ENCODE measurements at places on chromosomes 16 and 17.

- DNase-seq = no peak
Observed at GRCh38 chr17:83193336-83194185, 114.2 kb downstream of the METRNL start.

DNA sequence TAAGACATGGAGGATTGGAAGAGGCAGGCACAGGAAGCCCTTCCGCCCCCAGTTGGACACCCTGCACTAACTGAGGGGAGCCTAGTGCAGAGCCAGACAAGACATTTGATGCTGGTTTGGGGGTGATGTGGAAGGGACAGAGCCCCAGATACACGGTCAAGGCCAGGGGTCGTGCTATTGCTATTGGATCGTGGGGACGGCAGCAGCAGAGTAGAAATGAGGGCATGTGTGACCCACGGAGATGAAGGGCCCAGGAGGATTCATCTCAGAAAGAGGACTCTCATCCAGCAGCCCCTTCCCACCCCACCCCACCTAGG lies 2.0 kb upstream of the VAMP2 start:
- DNase-seq = no peak

- no peak for DNase-seq
Observed at GRCh38 chr16:81987121-81987520, 24.1 kb downstream of the SDR42E1 start.

DNA sequence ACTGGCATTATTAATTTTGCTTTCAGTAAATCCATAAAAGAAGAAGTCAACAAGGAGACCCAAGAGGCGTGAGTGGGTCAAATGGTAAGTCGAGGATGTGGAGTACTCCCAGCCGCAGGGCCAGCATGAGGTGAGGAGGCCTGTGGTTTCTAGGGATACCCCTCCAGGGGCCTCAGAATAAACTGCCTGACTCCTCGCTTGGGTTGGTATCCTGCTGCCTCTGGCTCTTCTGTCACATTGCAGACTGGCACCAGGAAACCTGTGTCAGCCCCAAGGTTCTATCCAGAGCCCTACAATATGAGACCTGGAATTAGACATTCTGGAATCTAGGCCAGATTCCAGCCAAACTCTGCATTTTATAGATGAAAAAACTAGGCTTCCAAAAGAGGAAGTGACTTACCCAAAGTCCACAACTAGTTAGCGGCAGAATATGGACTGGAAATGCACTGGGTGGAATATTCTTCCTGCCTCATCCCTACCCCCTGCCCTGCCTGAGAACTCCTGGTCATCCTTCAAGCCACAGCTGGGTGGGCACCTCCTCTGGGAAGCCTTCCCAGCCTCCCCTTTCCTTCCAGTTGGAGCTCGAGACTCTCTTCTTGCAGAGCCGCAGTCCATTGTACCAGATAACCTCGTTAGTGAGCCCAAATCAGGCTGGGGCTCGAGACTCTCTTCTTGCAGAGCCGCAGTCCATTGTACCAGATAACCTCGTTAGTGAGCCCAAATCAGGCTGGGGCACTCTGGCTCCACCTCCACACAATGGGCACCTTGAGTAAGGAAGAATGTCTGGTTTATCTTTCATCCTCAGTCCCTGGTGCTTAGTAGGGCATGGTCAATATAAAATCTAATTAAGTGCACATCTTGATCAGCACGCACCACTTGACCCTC lies 22.6 kb downstream of the C17orf67 start:
- no peak for DNase-seq

GRCh38 chr16:70380919-70381603 lies 34.4 kb downstream of the DDX19A start:
- peak; percentile 94 for DNase-seq

- no peak for DNase-seq
Observed at GRCh38 chr16:80526418-80527061, 14.3 kb upstream of the DYNLRB2 start.

DNA sequence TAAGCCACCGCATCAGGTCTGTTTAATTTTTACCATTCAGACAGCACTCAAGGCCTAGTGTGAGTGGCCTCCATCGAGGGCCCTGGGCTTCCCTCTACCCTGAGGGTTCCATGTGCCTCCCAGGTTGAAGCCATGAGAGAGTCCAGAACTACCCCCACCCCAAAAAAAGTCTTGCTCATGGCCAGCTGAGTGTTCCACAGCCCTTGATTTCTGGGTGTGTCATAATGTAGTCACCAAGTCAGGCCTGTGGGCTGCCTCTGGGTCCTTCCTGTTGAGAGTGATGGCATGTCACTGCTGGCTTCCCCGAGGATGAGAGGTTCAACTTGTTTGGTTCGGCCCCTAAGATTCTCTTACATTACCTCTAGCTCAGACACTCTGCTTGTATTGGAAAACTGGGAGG lies 100.6 kb downstream of the PITPNC1 start:
- DNase-seq = no peak

- DNase-seq = no peak
Observed at GRCh38 chr16:28496844-28497243, 2.4 kb downstream of the APOBR start.

- DNase-seq = peak; percentile 47
Observed at GRCh38 chr17:2449486-2449885, 48.6 kb upstream of the MNT start.

DNA sequence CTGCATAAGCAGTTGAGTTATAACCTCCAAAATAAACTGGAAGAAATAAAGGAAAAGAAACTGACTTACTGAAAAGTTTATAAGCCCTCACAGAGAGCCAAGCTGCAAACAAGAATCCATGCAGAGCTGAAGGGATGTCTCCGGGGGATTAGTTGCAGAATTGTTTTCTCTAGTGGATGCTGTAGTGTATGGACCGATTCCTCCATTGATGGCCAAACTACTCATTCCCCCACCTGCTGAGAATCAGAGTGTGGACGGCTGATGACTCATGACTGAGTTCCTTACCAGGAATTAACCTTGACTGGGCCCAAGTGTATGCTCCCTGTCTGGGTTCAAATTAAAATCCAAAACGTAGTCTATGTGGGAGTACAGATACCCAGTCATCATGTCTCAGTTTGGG lies 93.9 kb upstream of the CDH8 start:
- no peak for DNase-seq

- no peak for DNase-seq
Observed at GRCh38 chr16:59698346-59699020, 964.4 kb upstream of the GOT2 start.

- DNase-seq = no peak
Observed at GRCh38 chr17:3655766-3656165, 12.6 kb downstream of the TAX1BP3 start.

GRCh38 chr17:44209786-44210341 lies 9.6 kb downstream of the UBTF start:
- no peak for DNase-seq

GRCh38 chr16:53176434-53176833 lies 121.6 kb downstream of the CHD9 start:
- DNase-seq = no peak

- DNase-seq = no peak
Observed at GRCh38 chr16:89658221-89658879, 714 bp downstream of the SPATA33 start.

DNA sequence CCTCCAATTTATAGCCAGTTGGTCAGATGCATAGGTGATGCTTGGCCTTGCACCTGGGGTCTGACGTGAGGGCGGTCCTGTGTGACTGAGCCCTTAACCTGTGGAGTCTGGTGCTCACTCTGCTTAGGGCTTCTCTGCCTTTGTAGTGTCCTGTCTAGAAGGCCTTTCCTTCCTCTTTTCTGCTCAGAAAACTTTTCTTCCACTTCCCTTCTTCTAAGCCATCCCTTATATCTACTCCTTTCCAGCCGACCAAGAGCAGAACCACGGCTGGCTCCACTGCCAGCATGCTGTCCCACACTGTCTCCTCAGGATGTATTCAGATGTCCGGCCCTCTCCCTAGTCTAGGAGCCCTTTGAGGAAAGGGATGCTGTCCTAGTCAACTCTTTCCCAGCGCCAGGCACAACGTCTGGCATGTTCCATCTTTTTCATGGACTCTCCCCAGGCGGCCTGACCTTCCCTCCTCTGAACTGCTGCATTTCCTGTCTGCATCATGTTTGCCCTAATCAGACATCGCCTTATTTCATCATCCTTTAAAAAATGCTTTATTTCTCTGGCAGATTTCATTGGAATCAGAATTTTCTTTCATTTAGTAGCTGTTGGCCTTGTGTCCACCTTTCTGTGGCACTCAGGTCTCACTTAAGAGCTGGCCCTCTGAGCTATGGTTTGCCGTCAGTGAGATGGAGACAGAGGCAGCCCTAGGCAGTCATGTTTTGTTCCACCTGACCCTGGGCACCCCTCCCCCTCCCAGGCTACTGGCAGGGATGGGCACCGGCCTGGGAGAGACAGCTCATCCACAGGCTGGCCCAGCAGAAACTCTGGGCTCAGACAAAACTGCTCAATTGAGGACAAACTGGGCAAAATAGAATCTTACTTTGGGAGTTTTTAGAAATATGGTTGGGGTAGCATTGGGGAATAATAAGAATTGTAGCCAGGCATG lies 15.5 kb upstream of the BRCA1 start:
- no peak for DNase-seq

GRCh38 chr17:41532947-41533570 lies 5.0 kb upstream of the KRT19 start:
- DNase-seq = no peak

GRCh38 chr16:23114131-23114904 lies 34.9 kb downstream of the USP31 start:
- DNase-seq = no peak

DNA sequence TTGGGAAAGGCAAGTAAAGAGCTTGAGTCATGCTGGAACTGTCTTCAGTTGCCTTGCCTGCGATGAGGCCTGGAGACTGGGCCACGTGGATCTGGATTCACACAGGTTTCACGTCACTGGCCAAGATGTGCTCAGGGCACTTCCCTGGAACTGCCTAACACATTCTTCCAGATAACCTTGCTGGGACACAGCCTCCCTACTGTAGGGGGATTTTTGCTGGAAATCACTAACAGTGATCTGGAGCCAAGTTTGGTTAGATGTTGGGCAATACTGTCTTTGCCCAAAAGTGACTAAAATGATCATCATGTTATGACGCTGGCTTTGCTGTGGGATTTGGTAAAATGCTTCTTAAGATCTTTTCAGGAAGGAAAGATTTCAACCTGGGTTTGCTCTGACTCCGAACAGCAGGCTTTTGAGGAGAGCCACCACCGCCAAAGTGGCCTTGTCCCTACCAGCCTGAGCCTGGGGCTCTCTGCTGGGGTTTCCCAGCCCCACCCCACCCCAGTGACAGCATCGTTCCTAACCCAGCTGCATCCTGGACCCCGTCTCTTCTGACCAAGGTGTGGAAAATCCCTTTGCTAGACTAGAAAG lies 14.7 kb downstream of the C1QTNF1 start:
- no peak for DNase-seq

DNA sequence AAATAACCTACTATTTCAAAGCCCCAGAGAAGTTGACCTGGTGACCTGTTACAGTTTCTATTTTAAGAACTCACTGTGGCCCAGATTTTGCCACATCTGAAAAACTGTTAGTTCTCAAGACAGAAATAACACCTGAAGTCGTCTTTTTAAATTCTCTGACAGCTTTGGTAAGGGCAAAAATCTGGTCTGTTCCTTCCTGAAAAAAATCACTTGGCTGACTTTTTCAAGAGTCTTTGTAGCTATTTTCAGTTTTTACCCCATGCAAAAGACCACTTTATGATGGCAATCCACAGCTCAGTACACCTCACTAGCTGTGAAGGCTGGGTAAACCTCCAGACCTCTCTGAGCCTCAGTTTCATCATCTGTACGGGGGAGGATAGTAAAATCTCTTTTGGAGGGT lies 60.7 kb upstream of the SREBF1 start:
- no peak for DNase-seq

DNA sequence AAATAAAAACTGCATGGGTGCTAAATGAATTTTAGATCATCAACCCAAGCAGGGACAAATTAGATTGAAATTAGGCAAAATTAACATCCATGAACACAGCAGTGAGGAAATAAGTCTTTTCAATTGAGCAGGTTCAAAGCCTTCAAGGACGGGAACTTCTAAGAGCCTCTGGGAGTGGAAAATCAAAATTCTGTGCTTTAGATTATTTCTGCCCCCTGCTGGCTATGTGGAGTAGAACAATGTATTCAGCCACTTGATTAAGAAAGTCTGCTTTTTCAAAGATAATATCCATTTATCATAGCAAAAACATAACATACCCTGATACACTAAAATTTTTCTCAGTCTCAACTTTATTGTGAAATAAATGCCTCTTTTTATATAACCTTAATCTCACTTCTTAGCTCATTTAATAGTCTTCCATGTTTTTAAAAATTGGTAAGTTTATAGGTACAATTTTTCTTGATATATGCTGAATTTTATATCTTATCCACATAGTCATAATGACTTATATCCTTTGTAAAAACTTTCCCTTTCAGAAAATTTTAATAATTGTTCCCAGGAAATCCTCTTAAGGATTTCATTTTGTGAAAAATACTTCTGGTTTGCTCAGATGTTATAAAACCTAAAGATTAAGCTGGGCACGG lies 28.1 kb upstream of the NOL11 start:
- DNase-seq = peak; percentile 56

DNA sequence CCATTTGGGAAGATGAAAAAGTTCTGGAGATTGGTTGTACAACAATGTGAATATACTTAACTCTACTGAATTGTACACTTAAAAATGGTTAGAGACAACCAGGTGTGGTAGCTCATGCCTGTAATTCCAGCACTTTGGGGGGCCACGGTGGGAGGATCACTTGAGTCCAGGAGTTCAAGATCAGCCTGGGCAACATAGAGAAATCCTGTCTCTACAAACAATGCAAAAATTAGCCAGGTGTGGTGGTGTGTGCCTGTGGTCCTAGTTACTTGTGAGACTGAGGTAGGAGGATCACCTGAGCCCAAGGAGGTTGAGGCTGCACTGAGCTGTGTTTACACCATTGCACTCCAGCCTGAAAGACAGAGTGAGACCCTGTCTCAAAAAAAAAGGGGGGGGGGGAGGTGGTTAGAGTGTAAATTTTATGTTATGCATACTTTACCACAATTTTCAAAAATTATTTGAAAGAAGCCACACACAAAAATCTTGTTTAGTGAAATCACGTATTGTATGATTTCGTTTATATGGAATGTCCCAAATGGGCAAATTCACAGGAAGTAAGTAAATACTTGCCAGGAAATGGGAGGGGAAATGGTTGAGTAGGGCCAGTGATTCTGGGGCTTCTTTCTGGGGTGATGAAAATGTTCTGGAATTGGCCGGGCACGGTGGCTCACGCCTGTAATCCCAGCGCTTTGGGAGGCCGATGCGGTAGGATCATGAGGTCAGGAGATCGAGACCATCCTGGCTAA lies 37.1 kb upstream of the AMZ2 start:
- no peak for DNase-seq

GRCh38 chr16:86772671-86773353 lies 194.5 kb downstream of the FOXL1 start:
- no peak for DNase-seq

DNA sequence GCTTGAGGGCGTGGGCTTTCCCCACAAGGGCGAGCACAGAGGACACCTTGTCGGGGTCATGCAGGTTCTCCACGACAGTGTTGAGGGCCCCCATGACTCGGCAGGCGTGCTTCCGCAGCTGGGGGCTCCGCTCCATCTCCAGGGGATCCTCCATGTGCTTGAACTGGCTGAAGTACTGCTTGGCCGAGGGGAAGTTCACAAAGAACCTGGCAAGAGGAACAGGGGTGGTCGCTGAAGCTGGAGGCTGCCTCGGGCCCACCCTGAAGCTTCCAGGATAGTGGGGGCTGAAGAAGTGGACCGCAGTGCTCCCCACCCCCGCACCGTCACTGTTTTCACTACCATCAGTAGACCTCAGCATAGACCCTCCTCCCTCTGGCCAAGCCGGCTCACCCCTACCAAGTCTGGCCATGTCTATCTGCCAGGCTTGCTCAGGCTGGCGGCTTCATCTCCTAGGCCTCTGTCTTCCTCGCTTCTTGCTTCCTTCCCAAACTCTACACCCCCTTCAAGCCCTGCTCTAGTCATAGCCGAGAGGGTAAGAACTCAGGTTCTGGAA lies 5.9 kb downstream of the CYGB start:
- DNase-seq = no peak

- DNase-seq = no peak
Observed at GRCh38 chr16:64531401-64531800, 590.5 kb downstream of the CDH11 start.
